IPS DF 6.9 (cell line): ENCODE measurements at places on chromosomes 16 and 17.

DNA sequence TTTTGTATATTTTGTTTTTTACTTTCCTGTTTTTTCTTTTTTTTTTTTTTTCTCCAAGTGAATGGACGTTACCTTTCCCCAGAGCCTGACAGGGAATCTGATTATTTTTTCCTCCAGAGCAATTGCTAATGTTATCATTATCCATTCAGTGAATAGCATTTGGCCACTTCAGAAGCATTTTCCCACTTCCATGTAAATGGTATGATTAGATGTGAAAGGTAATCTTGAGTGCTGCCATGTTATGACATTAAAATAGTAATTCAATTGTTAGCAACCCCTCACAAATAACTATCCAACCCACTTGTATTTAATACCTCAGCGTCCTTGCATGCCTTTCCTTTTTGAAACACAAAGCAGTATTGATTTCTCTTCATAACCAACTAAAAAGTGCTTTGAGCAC lies 1243.8 kb downstream of the CDH8 start:
- no peak for DNase-seq

DNA sequence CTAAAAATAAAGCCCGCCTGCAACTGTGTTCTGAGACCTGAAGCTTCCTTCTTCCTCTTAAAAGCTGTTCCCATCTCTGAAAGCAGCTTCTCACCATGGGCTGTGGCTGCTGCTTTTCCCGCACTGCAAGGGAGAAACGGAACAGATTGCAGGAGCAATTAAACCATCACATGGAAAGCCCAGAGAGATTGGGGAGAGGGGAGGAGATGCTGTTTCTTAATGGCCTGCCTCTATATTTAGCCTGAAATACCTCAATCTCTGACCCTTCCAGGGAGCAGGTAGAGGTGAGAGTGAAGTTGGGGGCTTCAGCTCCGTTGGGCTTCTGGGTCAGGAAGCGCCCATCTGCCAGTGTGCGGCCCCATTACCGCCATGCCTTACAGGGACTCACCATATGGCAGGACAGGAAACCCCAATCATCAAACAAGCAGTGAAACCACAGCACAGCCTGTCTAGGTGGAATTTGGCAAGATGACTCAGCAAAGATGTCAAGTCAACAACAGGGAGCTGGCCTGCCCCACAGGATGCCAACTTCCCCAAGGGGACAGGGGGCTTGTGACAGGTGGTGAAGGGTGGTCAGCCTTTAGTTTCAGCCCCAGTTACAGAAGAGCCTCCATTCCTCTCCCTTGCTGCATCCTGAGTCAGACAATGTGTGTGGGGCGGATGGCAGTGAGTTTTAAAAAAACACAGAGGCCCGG lies 286.6 kb upstream of the CCL2 start:
- DNase-seq: no peak

GRCh38 chr17:7352503-7352889 lies 534 bp downstream of the KCTD11 start:
- no peak for DNase-seq

DNA sequence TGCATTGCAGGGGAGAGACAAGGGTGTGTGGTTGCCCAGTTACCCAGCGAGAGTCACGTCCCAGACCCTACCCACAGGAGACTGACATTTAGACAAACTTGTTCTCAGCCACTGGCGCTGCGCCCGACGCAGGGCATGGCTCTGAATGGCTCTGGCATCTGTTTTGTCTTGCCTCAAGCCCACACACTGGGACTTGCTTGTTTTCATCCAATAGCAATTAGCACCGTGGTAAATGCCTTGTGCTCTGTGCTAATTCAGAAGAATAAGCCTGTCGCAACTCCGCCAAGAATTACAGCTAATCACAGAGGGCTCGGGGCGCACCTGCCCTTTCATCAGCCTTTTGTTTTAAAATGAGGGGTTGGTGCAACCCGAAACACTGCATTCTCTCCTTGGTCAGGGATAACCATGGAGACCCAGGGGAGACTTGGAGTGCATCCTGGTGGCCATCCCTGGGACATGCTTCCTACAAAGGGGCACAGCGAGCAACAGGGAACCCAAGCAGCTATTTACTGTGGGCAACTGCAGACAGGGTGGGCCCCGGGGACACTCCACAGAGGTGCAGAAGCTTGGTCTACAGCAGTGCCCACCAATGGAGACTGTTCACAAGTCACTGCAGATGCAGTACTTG lies 220.6 kb upstream of the ZFHX3 start:
- DNase-seq: peak; percentile 9

DNA sequence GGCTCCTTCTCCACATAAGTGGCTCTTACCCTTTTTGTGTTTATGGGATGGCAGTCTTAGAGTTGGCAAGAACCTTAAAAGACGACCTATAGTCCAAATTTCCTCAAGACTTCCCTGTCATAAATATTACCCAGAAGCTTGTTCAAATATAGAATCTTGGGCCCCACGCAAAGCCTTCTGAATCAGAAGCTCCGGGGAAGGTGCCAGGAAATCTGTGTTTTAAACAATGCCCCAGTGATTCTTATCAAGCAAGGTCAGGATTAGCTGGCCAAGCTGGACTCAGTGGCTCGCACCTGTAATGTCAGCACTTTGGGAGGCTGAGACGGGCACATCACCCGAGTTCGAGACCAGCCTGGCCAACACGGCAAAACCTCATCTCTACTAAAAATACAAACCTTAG lies 85.7 kb downstream of the TIMM22 start:
- DNase-seq: no peak

DNA sequence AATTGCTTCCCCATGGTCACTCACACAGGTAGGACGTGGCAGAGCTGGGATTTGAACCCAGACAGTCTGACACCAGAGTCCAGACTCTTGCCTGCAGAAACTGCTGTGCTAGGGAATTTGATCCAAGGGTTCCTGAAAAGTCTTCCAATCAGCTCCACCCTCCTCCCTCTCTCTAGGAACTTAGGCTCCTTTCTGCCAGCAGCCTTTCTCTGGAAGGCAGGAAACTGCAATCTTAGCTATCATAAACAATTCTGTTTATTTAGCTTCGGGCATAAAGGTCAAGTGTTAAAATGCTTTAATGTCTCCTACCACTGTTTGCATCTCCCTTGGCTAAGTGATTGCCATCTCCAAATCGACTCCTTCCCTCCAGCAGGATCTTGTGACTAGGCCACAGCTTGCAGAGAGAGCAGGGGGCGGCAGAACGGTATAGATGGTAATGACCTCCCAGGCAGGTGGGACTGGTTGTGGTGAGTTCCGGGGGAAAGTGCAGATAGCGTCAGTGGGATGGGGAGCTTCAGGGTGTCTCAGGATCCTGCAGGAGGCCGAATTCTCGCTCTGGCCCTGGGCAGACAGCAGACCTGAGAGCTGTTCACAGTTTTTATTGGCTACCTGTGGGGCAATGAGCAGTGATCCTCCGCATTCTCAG lies 882.4 kb upstream of the EEF2KMT start:
- DNase-seq: no peak

DNA sequence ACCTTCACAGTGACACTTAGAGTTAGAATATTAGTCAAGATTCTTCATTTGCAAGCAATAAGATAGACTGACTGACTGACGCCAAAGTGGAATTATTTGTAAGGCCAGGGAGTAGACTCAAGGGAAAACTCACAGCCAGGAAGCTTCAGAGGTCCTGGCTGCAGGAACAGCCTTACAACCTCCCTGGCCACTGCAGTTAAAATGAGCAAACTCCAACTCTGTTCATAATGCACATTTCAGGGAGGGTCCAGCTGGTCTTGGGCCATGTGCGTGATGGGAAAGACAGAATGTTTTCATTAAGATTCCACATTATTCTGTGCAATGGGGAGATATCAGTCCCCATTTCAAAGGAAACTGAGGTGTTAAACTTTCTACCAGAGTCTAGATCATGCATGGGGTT lies 9.9 kb downstream of the CAPNS2 start:
- DNase-seq: no peak

DNA sequence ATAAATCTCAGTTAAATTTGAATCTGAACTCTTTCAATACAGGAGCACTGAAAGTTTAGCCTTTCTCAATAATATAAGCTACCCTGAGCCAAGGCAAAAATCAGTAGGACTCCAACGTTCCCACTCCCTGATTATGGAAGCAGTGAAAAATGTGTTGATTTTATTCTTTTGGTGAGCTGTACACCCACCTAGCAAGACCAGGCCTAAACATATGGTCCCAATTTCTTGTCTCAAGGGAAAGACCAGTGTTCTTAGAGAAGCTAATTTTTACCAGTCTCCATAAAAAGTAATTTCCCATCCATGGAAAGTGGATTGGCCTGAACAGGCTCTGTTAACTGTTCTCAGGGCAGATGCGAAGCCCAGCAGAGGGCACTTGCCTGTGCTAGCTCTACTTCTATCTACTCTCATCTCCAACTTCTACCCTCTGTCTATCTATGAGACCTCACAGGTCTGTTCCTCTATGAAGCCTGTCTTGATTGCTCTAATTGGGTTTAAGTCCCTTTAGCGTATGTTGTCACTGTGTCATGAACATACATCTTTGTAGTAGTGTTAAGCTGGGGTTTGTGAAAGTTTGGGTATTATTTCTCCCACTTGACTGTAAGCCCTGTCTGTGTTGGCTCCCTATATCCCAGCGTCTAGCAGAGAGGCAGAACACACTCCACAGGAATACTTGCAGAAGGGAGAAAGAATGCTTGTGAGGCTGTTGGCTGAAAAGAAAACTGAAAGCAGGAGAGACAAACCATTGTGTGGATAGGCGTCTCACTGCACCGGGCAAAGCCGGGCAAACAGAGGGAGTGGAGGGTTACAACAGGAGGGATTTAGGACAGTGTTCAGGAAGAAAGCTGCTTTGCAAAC lies 167.1 kb upstream of the MAF start:
- no peak for DNase-seq

- DNase-seq: no peak
Observed at GRCh38 chr17:35878361-35878760, 1.8 kb downstream of the CCL5 start.

- DNase-seq: no peak
Observed at GRCh38 chr17:40551879-40552768, 13.1 kb downstream of the CCR7 start.

DNA sequence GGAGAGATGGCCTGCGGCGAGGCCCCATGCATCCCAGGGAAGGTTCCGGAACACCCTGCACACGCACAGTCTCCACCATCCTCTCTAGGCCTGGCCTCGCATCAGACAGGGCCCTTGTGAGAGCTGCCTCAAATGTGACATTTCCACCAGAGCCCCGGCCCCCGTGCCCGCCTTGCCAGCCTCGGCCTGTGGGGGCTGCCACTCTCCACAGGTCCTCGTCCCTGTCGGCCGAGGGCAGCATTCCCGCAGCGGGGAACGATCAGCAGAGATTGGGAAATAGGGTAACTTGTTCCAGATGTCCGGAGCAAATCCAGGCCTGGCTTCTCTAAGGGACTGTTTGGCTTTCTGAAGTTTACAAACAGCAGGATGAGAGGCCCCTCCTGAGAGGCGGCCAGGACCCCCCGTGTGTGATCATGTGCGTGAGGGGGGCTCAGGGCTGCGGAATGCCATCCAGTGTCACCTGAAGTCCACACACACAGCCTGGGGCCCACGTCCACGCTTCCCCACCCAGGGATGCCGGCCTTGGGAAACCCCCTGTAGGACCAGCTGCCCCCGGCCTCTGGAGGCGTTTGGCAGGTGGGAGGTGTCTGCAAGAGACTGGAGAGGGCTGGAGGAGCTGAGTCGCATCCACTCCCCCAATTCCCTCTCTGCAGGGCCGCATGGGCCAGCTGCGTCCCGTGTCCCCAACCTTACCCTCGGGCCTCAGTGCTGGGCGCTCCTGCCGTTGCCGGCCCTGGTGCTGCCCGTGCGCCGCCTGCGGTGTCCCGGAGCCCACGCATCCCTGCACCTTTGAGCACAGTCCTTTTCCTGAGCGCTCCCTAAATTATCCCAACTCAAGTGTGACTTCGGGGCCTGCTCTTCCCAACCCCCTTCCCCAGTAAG lies 70.4 kb downstream of the ZDHHC7 start:
- DNase-seq: no peak

- no peak for DNase-seq
Observed at GRCh38 chr16:87465306-87465705, 27.5 kb downstream of the ZCCHC14 start.

DNA sequence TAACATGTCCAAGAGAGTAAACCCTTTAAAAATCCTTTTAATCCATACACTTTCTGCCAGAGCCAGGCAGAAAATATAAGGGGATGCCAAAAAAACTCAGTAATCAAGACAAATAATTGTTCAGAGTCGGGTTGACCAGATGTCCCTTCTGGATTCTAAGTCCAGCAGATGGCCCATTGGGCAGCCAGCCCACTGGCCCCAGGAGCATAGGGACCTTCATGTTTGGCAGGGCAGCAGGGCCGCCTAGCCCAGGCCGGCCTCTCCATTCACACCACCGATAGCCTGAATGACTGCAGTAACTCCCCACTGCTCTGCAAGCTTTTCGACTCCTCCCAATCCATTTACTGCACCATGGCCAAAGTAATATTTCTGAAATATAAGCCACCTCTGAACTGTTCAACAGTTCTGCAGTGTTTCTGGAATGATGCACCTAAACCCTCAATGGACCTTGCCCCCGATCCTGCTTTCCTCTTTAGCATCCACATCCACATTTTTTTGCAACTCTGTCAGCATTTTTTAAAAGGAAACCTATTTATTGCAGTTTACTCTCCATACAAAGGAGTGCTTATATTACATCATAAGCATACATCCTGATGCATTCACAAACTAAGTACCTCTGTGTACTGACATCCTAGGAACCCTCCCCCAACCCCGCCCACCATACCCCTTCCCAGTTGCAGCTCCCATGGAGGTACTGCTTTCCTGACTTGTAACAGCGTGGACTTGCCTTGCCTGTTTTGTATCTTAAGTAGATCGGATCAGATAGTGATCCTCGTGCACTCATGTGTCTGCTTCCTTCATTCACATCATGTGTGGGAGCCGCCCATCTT lies 46.4 kb downstream of the LDHD start:
- DNase-seq: no peak
